ENCODE measurements at places on chromosomes 4 and X. TPM values are rescaled to one million over a fixed set of nuclear protein-coding genes. Genes with fewer than 3 reads are reported as not detected.

DNA sequence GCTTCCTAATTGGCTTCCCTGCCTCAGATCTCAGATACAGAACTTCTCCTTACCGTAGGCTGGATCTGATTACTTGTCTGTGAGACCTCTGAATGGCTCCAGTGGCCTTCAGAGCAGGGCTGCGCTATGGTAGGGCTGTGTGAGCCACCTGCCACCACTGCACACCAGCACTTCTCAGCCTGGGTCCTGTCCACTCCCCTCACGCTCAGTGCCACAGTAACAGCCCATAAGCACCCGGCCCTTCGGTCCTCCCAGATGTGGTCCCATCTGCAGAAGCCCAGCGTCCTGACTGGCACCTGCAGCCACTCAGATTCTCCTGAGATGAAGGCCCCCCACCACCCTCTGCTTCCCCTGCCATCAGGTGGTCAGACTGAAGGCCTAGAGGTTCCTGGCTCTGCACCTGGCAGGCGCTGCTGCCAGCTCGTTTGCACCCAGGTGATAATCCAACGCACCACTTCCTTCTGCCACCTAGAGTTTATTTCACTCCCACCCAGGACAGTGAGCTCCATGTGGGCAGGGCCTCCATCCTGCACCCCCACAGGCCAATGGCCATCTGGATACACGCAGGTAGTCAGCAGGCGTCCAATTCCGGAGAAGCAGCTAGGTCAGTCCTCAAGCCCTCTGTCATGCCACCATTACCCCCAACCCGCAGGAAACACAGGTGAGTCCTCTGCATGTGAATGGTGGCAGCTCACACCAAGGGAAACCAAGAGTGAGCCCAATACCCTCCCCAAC is 5.4 kb downstream of the WDR1 start:
- DNase-seq, result no peak

DNA sequence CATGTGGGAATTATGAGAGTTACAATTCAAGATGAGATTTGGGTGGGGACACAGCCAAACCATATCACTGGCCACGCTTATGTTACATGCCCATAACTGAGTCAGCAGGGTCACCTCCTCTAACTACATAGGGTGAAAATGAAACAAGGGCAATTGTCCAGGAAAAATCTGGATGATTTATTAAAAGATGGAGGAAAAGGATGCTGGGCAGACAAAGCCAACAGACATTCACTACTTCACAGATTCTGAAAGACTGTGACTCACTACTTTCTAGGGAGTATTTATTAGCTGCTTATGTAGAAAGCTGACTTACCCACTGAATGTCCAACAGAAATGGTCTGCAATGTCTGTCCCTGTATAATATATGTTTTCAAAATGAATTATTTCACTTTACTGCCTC is 72.4 kb downstream of the APBB2 start:
- no peak for DNase-seq

METTL14 gene
- 9.2 TPM for total RNA-seq

- peak; percentile 41 for DNase-seq
These were observed 104.6 kb downstream of the DTHD1 start for GRCh38 chr4:36385951-36386571.

DNA sequence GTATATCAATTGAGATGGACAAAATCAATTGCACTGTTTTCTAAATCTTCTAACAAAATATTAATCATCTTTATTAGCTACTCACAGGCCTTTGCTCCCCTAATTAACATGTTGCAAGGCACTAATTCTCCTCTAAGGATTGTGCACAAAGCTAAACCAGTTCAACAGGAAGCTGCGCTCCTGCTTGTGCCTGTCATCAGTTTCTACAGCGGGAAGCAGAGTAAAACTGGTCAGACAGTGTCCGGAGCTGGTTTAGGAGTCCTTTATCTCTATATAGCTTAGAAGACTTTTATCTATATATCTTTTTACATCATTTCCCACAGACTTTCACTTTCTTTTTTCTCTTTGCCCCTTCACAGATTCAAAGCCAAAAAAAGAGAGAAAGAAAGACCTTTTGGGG is 79.1 kb downstream of the ELOVL6 start:
- DNase-seq, result no peak

DNA sequence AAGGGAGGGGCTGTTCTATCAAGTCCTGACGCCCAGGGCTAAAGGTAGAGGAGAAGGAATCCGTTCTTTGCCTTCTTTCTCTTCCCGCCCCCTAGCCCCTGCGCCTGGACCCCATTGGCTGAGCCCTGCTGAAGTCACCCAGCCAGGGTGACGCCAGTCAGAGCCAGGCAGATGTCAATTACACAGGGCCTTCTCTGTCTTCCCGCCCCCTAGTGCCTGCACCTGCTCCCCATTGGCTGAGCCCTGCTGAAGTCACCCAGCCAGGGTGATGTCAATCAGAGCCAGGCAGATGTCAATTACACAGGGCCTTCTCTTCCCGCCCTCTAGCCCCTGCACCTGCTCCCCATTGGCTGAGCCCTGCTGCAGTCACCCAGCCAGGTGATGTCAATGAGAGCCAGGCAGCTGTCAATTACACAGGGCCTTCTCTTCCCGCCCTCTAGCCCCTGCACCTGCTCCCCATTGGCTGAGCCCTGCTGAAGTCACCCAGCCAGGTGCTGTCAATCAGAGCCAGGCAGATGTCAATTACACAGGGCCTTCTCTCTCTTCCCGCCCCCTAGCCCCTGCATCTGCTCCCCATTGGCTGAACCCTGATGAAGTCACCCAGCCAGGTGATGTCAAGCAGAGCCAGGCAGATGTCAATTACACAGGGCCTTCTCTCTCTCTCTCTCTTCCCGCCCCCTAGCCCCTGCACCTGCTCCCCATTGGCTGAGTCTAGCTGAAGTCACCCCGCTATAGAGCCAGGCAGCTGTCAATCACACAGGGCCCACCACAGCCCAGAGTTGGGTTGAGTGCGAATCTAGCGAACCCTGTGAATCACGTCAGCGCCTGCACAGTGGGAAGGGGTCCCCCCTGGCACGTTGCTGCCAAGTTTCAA is 46.4 kb downstream of the ASMT start:
- DNase-seq, result peak; percentile 78

- peak; percentile 39 for DNase-seq
These were observed 17.7 kb downstream of the SEL1L3 start for GRCh38 chr4:25844961-25845712.

- DNase-seq, result no peak
These were observed 1049.9 kb upstream of the TENM3 start for GRCh38 chr4:181193131-181193930.

- DNase-seq, result no peak
These were observed 308.5 kb downstream of the EVC2 start for GRCh38 chr4:5399790-5400421.

MTMR1 gene
- total RNA-seq, result 13.5 TPM

SHISA3 gene
- not detected for total RNA-seq

DNA sequence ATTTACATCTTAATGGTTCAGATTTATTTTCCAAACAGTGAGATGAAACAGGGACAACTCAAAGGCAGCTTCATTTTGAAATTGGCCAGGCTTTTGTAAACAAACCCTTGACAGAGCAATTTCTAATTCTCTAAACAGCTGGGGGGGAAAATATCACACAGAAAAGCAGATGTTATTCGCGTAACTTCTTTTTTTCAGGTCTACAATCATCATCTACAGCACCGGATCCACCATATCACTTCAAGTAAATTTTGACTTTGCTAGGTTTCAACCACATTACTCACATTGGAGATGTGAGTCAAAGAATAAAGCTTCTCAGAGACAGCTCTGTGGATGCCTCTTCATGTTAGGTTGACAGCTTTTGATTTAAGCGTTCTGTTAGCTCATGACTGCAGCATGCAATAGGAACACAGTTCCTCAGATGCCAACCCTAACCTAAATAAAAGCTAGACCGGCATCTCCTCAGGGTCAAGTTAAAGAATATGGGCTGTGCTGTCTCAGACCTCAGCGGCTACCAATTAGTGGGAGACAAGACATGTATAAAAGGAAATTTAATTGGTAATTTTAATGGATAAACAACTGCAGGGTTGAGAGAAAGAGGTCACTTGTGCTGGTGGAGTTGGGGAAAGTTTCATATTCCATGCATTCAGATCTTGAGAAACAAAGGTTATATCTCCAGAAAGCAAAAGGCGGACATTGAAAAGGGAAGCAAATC is 26.8 kb downstream of the AMELX start:
- no peak for DNase-seq

REPS2 gene
- 5.1 TPM for total RNA-seq

AMOT gene
- 8.3 TPM for total RNA-seq

- no peak for DNase-seq
These were observed 1.1 kb upstream of the HPSE start for GRCh38 chr4:83335701-83336100.

DNA sequence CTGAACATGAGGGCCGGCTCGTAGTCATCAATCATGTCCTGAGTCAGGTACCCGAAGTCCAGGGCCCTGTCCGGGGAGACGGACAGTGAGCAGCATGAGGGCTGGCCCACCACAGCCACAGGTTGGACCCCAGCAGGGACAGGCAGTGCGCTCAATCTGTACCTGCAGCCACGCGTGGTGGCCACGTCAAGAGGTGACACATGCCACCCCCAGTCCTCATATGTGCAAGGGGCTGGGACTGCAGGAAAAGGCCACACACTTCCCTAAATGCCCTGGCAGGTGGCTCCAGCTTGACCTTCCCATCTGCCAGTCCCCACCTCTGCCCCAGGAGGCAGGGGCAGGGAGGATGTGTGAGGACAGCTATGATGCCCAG is 73.8 kb upstream of the MXD4 start:
- no peak for DNase-seq

GRCh38 chrX:150185766-150186165 is 177.4 kb upstream of the MAMLD1 start:
- DNase-seq, result no peak

ADGRG4 gene
- under 0.01 TPM for total RNA-seq

DNA sequence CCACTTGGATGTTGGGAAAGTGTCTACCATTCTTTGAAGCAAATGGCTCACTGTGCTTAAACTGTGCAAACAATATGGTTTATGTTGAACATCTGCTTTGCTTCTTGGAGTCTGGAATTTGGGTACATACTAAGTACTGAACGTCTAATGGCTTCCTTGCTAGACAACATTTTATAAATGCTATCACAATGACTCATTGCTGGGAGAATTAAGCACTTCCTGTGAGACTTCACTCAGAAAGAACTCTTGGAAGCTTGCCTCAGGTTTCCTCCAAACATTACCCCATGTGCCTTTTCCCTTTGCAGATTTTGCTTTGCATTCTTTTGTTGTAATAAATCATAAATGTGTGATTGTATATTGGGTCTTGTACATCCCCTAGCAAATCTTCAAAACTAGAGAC is 139.7 kb downstream of the PACRGL start:
- no peak for DNase-seq

- no peak for DNase-seq
These were observed 61.8 kb downstream of the MAGED1 start for GRCh38 chrX:51955200-51955599.

DNA sequence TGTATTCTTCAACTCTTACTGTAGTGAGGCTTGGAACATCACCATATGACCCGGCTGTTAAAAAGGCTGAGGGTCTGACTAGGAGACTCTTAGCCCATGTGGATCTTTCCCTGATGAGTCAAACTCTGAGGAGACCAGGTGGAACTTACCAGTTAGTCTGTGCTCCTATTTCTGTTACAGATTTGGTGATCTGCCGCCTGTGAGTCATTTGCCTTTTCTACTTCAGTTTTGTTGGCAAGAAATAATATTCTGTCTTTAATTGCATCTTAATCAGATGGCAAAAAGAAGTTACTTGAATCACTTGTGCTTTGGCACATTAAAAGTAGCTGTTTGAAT is 48.4 kb downstream of the MTM1 start:
- no peak for DNase-seq

GRCh38 chr4:147327322-147327721 is 153.6 kb upstream of the EDNRA start:
- DNase-seq, result no peak

AADAT gene
- total RNA-seq, result 2.2 TPM

- DNase-seq, result no peak
These were observed 81.2 kb downstream of the TMEM144 start for GRCh38 chr4:158291334-158292055.

GSX2 gene
- not detected for total RNA-seq

DNA sequence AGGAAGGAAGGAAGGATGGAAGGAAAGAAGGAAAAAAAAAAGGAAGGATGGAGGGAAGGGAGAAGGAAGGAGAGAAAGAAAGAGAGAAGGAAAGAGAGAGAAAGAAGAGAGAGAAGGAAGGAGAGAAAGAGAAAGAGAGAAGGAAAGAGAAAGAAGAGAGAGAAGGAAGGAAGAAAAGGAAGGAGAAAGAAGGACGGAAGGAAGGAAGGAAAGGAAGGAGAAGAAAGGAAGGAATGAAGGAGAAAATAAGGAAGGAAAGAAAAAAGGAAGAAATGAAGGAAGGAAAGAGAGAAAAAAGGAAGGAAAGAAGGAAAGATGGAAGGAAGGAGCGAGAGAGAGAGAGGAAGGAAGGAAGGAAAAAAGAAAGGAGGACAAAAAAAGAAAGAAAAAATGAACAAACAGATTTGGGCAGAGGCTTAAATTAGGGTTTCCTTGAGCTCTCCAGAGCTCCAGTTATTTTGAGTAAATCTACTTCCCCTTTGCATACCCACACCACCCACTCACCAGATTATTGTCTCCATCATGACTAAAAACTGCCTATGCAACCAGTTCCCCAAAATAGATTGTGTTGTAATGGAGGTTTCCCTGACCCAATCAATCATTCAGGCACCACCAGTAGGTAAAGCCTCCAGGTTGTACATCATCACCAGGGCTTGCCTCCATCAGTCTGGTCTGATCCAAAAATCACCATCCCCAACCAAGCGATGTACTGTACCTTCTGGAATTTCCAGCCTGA is 1722.9 kb upstream of the PCDH10 start:
- no peak for DNase-seq

DNA sequence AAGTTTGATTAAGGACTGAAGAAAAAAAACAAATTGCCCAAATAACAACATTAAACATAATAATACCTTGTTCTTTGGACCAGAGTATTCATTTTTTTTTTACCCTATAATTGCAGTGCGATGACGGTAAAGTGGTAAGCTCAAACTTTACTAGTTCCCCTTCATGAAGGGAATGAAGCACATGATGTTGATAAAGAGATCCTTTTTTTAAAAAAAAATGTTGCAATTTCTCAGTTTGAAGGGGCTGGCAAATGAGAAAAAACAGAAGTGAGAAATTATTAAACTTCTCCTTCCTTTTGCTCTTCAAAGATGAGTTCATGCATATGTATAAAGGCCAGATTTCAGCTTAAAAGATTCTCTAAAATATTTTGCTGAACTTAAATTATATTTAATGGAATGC is 231.7 kb downstream of the C4orf33 start:
- DNase-seq, result no peak

SOD3 gene
- total RNA-seq, result not detected

VSIG4 gene
- 0.27 TPM for total RNA-seq

USP26 gene
- total RNA-seq, result not detected

ABCG2 gene
- 1.1 TPM for total RNA-seq

DNA sequence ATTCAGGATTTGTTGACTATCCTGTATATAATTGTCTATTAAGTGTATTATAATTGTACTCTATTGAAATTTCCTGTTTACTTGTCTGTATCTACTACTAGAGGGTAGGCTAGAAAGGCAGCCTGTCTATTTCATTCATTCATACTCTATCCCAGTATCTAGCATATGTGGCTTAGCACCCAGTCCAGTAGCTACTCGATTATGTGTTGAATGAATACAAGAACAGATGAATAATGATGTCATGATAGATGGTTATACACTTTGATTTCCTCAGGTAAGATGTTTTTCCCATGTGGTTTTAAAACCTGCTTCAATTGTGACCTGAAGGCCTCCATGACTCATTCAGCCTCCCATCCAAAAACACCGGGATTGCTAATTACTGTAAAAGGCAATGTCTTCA is 68.0 kb downstream of the IL21 start:
- no peak for DNase-seq

GRCh38 chrX:93868289-93868965 is 194.4 kb downstream of the FAM133A start:
- peak; percentile 77 for DNase-seq
